Stimulated activated CD4-positive, alpha-beta T cell treated with anti-CD3 and anti-CD28 coated beads, Interleukin-1b, Interleukin-23, amount 100 ng/mL, for 4 hours (primary cell): ENCODE measurements at places on chromosomes 2 and 18.

- no peak for DNase-seq
Measured at GRCh38 chr2:101063352-101064124, 61.4 kb downstream of the RPL31 start.

DNA sequence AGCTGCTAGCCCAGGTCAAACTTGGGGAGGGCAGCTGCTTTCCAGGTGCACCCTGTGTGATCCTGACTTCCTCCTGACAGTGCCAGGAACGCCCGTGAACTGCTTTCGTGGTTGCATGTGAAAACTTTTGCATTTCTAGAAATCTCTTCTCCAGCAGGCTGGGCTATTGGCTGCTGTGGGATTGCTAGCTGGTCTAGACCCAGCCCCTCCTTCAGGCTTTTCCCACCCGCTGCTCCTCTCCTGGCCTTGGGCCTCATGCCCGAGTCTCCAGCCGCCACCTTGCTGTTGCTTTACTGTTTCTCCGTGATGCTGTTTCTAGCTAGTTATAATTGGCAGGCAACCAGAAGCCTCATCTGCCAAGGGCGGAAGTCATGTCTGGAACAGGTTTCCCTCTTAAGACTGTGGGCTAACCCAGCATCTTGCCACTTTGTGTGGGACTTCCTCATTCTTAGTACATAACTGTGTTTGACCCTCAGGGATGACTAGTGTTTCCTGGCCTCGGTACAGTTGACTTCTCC is 27.0 kb upstream of the MGAT4A start:
- DNase-seq = no peak

DNA sequence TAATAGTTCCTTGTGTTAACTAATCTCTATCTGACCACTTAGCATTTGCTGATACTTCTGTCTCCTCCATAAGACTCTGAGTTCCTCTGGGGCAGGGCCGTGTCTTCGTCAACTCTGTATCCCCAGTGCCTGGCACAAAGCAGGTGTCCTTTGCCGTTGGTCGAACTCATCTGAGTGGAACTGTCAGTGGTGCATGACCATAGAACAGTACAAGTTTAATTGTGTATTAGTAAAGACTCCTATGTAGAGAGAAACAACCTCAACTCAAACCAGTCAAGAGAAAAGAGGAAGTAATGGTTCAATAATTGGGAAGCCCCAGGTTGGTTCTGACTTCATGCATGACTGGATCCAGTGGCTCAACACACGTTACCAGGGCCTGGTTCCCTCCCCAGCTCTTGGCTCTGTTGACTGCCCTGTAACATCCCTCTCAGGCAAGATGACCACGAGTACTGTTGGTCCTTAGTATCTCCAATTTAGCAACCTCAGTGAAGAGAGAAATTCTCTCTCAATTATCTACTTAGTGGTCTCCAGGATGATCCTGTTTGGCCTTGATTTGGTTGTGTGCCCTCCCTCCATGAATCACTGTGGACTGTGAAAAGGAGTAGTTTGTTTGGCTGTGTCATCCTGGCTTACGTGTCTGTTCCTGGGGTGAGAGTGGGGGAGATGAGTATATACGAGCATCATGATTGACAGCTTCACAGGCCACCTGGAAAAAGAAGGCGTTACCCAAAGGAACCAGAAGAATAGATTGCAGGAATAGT is 58.5 kb upstream of the MSH6 start:
- no peak for DNase-seq

DNA sequence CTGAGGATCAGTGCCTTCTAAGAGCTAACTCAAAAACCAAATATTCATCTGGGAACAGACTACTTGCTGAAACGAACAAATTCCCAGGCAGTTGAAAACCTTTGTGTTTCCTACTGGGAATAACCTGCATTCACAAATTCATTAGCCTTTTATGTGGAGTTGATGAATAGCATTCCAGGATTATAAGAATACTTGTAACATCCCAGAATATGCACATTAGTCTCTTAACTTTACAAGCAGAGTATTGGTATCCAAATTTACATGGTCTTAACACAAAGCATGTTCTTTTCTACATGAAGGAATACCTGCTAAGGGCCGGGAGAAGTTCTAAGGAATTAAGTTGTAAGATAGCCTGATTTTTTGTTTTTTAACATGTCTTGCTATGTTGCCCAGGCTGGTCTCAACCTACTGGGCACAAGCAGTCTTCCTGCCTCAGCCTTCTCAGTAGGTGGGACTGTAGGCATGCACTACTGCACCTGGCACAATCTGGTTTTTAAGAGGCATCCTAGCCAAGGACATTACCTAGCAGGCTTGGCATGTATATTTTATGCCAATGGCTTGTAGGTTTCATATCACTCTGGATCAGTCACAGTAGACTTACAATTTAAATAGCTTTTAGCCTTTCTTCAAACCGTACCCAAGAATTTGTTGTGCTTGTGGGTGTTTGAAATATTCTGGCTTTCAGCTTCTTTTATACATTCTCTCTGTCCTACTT is 50.7 kb downstream of the MGAT5 start:
- no peak for DNase-seq

GRCh38 chr2:181376442-181376841 is 80.7 kb upstream of the ITGA4 start:
- DNase-seq = no peak

DNA sequence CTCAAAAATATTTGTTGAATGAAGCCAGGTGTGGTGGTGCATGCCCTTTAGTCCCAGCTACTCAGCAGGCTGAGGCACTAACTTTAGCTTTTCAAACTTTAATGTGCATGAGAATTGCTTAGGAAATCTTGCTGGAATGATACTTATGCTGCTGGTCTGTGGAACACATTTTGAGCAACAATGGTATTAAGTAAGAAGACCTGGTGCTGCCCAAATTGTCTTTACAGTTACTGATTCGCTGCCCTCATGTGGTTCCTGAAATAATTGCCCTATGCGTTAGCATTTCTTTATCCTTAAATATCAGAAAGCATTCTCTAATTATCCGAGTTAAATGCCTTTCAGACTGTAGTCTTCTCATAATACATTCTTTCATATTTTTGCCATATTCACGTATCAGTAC is 76.0 kb upstream of the SESTD1 start:
- no peak for DNase-seq
